ENCODE measurements at places on chromosomes 2 and 18.

DNA sequence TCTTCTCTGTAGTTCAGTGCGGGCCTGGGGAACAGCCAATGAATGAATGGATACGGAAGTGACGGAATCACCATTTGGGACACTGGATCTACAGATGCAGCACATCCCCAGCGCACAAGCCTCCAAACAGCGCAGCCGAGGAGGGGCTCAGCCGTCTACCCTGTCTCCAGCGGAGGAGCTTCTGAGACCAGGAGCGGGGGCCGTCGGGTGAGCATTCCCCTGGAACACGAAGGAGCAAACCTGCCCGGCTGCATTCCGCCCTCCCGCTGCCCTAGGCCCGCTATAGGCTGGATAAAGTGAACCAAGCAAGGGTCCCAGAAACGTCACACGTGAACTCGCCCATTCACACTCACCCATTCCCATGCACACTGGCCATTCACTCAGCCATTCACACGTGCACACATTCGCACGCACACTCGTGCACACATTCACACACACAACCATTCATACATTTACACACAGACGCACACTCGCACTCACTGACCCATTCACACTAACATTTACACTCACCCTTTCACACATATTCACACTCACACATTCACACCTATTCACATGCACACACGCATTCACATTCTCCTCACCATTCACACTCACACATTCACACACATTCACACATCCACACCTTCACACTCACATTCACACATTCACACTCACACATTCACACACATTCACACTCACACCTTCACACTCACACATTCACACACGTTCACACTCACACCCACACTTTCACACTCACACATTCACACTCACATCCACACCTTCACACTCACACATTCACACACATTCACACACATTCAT, 63.4 kb downstream of the BIN1 start:
- DNase-seq, result no peak

DNA sequence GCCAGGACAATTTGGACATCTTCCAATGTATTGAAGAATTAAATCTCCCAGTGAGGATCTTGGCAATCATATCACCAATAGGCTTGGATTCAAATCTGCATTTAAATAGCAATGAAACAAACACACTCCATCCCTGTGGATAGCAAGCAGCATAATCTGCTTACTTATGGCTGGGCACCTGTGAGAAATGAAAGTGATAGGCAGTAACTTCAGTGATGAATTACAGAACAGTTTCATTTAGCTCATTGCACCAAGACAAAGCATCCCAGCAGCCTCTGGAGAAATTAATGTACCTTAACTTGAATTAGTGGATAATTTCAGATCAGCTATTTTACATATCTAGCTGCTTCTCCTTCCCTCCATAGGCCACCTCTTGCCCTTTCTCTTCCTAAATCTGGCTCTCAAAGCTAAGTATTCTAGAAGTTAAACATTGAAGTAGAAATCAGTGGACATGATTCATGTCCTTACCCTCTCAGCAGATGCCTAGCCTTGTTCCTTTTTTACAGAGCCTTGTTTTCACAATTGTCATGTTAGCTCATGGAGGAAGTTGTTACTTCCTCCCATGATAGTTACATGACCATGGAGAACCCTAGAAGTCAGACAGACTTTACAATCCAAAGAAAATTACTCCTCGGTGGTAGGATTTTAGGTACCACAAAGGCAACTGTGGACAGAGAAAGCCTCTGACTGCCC, 88.5 kb upstream of the TACR1 start:
- DNase-seq, result no peak

- no peak for DNase-seq
These were observed 97.6 kb downstream of the UXS1 start for GRCh38 chr2:106096299-106097037.

DNA sequence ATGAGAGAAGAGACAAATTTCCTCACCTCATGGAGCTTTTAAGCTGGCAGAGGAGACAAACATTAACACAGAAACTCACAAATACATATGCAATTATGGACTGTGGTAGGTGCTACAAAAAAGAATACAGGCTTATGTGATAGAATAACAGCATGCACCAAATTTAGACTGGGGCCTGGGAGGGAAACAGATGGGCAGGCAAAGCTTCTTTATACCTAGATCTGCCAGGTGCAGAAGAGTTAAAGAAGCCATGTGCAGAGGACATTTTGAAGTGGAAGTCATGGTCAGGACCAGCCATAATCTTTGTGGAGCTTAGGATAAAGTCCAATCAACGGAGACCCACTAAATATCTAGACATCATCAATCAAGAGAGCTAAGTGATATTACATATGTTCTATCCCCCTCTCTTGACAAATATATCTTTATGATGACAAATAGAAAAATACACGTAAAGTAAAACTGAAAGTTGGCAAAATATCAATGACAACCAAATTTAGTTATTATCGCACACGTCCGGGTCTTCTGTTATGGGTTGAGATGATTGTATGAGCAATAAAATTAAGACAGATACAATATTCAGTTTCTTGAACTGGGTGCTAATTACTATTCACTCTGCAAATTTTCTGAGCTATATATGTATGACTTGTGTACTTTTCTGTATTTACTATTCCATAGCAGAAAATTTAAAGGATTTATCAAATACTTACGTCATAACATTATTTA, 44.1 kb downstream of the CD28 start:
- no peak for DNase-seq

GRCh38 chr2:11997142-11997541, 250.7 kb downstream of the LPIN1 start:
- no peak for DNase-seq

DNA sequence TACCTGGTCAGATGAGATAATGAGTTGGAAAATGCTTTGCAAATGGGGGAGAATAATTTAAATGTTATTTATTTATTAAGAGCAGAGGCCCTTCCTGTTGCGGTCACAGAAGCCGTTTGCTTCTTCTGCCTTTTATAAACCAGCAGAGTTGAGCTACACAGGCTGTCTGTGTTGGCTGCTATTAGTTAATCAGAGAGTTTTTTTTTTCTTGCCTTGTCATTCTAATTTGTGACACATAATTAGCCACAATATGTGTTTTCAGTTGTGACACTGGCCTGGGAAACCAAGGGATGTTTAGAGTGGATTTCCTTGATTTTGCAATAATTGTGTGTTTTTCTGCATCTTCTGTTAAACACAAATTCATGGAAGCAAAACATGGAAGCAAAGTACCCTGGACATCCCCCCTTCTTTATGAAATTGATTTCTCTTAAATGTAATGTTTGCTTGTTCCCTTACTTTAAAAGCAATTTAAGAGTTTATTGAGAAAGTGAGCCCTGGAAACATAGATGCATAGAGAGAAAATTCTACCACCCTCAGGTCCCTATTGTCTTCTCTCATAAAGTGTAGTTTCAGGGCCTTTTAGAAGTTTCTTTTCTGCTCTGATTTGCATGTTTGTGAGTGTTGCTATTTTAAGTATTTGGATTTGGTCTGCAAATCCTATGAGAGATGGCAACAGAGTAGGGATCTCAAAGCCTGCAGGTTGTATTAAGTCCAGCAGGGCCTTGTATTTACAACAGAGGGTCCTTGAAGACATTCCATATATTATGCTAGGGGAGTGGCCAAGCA, 22.8 kb upstream of the IL37 start:
- DNase-seq, result no peak

DNA sequence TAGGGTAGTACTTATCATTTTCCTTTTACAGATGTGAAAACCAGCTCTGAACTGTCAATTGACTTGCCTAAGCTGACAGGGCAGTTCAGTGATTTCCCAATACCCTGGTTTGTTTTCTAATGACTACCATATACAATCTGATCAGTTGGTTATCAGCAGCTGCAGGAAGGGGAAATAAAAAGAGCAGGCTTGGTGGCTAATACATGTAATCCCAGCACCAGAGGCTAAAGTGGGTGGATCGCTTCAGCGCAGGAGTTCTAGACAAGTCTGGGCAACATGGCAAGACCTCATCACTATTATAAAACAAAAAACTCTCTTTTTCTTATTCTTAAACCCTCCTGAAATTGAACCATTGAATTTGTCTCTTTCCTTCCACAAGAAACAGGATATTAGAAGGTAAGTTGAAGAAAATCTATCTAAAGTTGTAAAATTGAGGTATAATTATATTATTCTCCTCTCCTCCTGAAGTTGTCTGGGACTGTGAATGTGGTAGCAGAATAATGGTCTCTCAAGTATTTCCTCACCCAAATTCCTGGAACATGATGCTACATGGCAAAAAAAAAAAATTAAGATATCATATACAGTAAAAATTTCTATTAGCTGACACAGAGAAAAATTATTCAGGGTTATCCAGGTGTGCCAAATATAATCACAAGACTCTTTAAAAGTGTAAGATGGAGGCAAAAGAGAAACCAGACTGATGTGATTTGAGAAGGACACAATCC, 1441.6 kb downstream of the SUCLG1 start:
- no peak for DNase-seq

DNA sequence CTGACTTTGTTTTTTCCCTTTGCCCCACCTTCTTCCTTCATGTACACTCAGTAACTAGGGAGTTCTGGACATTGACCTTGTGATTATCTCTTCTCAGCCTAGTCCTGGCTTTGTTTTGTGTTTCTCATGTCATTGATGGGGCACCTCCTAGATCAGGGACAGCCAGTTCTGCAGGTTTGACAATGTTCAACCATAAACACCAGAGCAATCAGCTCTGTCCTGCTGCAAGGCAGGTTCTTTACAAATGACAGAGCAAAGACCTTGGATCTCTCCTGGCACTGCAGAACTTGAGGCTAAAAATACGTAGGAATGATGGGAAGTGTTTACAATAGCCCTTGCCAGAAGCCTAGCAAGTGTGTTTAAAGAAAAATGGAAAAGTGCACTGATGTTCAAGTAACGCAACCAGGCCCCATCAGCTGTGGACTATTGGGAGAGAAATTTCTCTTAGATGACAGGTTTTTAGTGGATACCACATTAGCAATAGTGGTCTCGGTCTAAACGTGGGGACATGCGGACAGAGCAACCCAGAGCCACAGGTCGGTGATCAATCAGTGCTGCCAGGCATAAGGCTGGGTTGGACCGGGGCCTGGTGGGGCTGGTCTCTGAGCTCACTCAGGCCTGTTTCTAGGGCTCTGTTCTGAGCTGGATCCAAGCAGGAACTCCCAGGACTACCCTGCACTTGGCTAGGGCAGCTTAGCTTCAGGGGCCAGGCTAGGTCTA, 76.8 kb downstream of the SOWAHC start:
- DNase-seq, result no peak

DNA sequence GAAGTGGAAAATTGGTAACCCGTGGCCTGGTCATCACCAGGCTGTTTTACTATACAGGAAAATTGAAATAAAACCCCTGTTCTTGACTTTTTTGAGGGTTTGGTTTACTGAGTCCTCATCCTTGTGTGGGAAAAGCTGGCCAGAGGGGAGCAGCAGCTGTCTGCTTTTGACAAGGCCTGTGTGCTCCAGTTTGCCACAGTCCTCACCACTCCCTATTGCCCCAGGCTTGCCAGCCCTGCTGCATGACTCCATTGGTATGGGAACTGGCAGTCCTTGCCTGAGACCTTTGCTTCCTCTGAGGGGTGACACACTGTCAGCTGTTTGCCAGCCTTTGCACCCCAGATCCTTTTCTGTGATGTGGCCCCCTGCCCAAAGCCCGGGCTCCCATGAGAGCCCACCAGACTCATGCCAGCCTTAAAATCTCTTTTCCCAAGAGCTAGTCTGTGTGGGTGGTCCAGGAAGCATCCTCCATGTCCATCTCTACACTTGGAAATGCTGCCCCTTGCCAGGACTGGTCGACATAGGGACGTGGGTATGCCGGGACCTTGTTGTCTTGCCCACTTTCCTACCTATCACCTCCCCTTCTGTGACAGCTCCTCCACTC, 39.0 kb downstream of the GLI2 start:
- DNase-seq, result no peak

DNA sequence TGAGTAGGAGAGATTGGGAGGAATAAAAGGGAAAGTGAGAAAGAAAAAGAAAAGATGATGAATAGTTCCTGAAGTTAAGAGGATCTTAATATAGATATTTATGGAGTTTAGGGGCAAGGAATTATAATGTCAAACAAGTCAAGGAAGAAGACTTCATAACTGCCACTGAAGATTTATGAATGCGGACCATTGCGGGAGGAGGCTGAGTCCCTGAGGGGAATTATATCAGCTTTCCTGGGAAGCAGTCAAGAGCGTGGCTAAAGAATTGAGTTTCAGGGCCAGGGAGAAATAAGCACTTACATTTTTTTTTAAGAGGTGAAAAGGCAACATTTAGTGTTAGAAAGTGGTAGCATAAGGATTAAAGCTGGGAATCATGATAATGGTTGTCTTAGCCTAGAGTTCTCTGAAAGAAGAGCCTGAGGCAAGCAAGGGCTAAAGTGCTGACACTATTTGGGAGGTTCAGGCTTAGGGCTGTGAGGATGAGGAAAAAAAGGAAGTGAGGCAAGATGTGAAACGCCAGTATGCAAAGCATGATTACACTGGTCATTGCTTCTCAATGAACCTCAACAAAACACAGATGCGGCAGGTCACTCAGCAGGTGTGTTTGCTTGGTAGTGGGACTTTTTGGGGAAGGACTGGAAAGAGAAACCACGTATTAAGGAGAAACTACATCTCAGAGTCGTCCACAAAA, 217.1 kb downstream of the SLC4A3 start:
- no peak for DNase-seq

- DNase-seq, result no peak
These were observed 427.9 kb upstream of the CDH7 start for GRCh38 chr18:65322895-65323294.

DNA sequence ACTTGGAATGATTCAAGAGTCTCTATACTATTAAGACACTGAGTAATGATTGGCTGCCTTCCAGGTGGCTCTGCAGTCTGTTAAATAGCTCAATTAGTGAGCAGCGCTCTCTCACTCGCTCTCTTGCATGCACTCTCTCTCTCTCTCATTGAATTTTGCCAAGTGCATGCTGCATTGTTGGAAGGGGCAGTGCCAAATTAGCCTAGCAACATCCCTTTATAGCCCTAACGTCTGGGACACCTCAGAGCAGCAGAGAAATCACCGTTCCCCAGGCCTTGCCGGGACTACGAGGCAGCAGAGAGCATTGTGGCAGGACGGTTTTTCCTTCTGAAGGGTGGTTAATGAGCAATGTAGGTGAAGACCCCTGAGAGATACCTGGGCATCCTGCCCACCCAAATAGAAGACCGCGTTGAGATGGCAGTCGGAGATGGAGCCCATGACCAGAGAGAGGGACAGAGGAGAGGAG, 447.6 kb upstream of the POU3F3 start:
- peak; percentile 26 for DNase-seq

DNA sequence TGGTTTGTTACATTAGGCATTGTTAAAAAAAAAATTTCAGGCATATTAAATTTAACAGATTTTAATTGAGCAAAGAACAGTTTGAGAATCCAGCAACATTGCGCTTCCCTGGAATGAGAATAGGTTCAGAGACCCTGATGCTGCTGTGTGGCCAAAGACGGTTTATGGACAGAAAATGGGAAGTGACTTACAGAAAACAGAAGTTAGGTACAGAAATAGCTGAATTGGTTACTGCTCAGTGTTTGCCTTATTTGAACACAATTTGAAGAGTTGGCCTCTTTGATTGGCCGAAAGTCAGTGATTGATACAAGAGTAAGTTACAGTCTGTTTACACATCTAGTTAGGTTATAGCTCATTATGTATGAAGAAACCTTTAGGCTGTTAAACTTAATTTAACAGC, 6.0 kb upstream of the NEDD4L start:
- no peak for DNase-seq

- no peak for DNase-seq
These were observed 51.3 kb upstream of the CYRIA start for GRCh38 chr2:16716944-16717343.

- DNase-seq, result no peak
These were observed at the start of gene CD302 for GRCh38 chr2:159797543-159798375. CD302 (minus strand) TSS chr2:159798208; CDS start chr2:159798198, 10 bp downstream.

Data from MCF 10A (cell line).